NCI-H226 (cell line): ENCODE measurements at places on chromosomes 5 and 9.
A peak's percentile ranks its signal among the peaks of the same experiment; 100 is the strongest.

DNA sequence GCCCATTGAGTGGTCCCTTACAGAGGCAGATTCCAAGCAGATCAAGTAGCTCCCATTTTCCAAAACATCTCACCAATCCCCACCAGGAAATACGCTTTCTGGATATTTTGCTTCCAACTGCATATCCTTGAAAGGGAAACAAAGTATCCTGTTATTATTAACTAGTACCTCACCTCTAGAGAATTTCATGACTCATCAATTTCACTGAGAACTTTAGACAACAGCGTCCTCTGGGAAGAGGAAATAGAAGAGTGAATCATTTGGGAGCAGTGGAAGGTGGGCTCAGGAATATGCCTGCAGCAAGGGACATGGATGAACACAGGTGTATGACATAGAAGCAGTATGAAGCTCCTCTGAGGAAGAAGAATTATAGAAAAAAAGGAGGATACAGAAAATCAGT is 186.7 kb downstream of the MARCHF11 start:
- DNase-seq: peak; percentile 86

- DNase-seq: no peak
Observed at GRCh38 chr5:151357097-151357496, 9.7 kb upstream of the SLC36A2 start.

DNA sequence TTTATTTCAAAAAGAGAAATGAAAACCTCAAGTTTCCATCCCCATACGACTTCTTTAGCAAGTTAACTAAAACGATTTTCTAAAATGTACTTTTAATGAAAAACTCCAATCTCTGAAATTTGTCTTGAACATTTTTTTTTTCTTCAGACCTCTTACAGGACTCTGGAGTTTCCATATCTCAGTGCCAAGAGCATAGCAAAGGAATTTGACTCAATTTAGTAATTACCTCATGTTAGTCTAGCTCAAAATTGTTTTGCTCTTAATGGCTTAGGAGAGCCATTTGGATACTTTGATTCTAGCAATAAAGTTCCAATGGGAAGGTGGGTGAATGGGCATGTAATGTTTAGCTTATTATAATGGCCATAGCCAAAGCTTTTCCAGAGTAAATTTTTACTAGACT is 26.0 kb upstream of the SPATA31D4 start:
- DNase-seq: peak; percentile 20

DNA sequence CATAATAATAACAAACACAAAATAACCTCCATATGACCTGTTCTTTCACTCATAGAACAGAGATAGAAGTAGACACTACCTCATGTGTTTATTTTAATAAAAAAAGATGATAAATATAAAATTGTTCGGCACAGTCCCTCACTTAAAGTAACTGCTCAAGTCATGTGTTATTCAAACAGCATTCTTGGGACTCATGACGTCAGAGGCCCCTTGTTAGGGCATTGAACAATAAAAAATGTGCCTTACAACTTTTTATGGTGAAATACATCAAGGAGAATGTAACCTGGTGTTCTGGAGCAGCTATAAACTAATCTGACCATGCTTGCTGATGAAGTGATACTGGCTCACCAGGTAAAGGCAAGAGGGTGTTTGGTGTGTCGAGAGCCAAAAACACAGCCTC is 12.2 kb upstream of the NDFIP1 start:
- no peak for DNase-seq

GRCh38 chr5:15009420-15009819 is 137.8 kb upstream of the ANKH start:
- DNase-seq: peak; percentile 83

DNA sequence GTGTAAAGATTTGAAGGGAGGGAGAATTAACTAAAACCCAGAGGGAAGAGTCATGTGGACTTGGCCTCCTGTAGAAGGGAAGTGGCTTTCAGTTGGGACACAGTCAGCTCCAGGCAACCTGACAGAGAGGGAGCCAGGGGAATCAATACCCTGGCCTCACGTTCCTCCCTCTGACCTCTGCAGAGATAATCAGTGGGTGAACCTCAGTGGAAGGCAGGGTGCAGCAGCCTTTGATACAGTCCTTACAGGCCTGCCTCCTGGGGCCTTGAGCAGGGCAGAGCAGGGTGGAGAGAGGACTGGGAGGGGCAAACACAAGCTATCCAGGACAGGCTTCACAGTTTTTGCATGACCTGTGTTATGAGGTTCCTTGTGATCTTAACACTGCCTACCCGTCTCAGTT is 61.9 kb upstream of the GPBP1 start:
- DNase-seq: no peak

DNA sequence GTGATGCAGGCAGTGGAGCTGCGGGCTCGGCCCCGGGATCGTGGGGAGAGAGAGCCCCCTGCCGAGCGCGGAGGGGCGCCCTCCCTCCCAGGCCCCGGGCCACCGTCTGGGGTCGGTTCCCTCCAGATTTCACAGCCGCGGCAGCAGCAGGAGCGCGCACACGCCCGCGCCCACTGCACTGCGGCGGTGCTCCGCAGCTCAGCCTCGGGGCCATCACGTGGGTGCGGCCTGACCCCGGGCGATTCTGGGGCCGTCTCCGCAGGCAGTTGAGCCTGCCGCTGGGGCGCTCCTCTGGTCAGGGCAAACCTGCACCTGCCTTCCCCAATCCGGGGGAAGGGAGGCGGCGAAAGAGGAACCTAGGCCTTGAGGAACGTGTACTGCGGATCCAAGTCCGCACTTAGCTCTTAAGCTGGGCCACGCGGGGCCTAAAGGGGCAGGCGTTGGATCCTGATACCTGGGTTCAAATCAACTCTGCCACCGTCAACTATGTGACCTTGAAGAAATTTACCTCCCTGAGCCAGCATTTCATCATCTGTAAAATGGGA is 9.4 kb upstream of the DELE1 start:
- no peak for DNase-seq

GRCh38 chr5:78719504-78720219 is 71.1 kb upstream of the LHFPL2 start:
- DNase-seq: no peak

DNA sequence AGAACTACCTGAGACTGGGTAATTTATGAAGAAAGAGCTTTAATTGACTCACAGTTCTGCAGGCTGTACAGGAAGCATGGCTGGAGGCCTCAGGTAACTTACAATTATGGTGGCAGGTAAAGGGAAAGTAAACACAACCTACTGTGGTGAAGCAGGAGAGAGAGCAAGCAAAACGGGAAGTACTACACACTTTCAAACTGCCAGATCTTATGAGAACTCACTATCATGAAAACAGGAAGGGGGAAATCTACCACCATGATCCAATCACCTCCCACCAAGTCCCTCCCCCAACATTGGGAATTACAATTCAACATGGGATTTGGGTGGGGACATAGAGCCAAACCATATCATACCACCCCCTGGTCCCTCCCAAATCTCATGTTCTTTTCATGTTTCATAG is 58.7 kb upstream of the GPR151 start:
- DNase-seq: no peak

DNA sequence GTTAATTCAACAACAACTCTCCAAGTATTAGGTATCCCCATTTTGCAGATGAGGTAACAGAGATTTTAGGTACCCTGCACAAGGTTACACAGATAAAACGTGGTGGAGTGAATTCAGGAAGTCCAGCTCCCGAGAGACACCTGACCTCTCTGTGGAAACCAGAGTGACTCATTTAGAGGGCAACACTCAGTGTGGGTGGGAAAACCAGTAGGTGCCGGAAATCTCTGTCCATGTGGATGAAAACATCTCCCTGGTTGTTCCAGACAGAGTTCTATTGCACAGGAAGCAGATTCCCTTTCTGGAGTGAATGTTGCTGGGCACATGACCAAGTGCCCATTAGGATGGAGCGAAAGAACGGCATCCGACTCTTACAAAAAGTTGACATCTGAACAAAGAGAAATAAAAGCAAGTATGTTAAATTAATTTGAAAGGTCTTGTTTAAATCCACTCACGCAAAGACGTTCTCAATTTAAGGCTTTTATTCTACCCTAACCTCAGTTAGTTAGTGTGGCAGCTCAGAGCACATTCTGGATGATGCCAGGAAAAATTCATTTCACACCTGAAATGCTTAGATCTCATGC is 391.9 kb upstream of the WWC1 start:
- DNase-seq: peak; percentile 98

GRCh38 chr5:26681861-26682260 is 356.5 kb downstream of the CDH9 start:
- no peak for DNase-seq

GRCh38 chr5:96876292-96876850 is at the start of gene ERAP2:
ERAP2 (plus strand) TSS chr5:96876500; CDS start chr5:96879686, 3,186 bp downstream.
- no peak for DNase-seq
